Mammary epithelial cell (primary cell): ENCODE measurements at places on chromosomes 2 and 18.

- no peak for DNase-seq
Observed at GRCh38 chr2:238560234-238560633, 133.5 kb downstream of the ASB1 start.

- DNase-seq = no peak
Observed at GRCh38 chr2:11925295-11926066, 179.0 kb downstream of the LPIN1 start.

GRCh38 chr18:35491700-35492077 lies 6.1 kb downstream of the INO80C start:
- DNase-seq = no peak

- no peak for DNase-seq
Observed at GRCh38 chr18:56283316-56283715, 355.1 kb downstream of the TXNL1 start.

- DNase-seq = no peak
Observed at GRCh38 chr2:30620102-30620501, 173.1 kb downstream of the LCLAT1 start.

- DNase-seq = no peak
Observed at GRCh38 chr2:60079562-60079961, 473.9 kb downstream of the BCL11A start.

- DNase-seq = no peak
Observed at GRCh38 chr18:52610451-52611115, 270.6 kb downstream of the DCC start.

- DNase-seq = no peak
Observed at GRCh38 chr2:110978756-110979470, 141.8 kb upstream of the BCL2L11 start.

DNA sequence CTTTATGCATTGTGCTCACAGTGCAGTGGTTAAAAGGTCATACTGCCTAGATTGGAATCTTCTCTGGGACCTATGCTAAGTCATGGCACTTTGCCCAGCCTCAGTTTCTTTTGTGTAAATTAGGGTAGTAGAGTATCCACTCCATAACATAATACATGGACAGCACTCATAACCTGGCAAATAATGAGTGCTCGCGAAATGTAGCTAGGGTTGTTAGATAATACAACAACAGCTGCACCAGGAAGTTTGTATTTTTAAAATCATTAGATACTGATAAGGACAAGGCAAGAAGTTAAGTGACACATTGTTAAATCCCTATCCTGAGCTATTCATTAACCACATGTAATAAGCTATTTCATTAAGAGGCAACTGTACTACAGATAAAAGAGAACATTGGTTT lies 13.8 kb upstream of the PLA2R1 start:
- DNase-seq = no peak

- DNase-seq = peak; percentile 88
Observed at GRCh38 chr2:134912361-134912760, 6.3 kb upstream of the CCNT2 start.

GRCh38 chr18:6633310-6633709 lies 96.2 kb upstream of the ARHGAP28 start:
- DNase-seq = no peak

DNA sequence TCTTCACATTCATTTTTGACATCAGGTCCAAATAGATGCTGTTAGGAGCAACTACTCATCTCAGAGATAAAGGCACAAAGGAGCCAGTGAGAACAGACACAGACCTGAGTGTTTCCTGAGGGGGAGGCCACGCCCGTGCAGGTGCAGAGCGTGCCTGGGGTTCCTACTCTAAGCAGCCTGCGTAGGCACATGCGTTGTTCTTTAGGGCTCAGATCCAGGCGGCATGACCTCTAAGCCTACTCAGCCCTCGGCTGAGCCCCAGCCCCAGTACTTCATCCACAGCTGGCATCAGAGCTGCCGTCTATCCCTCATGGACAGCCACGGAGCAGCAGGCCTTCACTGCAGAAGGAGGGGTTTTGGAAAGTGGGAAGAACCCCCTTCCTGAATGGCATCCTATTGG lies 54.9 kb upstream of the PXDN start:
- no peak for DNase-seq

DNA sequence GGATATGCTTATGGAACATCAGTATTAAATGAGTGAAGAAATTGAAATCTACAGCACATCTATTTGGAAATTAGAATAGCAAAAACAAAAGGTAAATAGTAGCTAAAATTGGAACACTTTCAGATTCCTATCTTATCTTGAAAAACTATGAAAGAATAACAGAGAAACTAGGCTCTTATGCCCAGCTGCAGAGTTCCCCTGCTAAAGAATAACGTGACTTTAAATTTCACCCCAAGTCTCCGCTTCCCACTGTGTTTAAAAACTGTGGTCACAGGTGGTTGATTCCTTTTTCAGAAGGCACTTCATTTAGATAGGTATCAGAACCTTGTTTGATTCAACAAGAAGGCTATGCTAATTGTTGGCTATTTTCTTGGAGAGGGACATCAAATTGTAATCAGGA lies 30.1 kb downstream of the ARHGAP28 start:
- DNase-seq = no peak

DNA sequence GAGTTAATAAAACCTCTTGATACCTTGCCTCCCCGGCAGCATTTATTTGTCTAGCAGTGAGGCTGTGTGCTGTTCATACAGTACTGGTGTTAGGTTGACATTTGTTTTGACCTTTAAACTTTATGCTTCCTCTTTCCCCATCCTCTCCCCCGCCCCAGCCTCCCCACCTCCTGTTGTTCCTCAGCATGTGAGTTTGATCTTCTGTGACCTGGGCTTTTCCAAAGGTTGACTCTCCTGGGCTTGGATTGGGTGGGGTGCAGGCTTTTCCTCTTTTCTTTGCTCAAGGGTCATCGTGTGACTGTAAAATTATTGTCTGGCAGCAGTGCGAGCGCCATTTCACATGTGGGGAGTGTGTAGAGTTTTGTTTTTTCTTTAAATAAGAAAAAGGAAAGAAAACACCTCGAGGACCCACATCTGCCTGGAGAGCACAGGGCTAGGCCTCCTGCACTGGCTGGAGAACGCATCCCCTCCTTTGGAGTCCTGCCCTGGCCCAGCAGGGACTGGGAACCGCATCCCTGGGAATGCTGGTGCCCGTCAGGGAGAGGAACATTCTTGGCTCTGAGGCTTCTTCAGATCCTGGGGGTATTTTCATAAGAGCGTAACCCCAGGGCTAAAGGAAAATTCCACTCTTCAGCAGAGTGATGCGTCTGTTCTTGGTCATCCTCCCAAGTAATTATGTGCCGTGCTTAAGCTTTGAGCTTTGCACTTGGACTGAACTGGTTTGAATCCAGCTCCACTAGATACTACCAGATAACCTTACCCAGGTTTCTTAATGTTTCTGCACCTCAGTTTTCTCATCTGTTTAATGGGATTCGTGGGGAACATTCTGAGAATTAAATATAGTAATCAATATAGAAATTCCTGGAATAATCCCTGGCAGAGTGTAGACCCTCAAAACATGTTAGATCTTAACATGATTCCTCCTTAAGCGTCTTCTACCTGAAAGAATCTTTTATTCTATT lies 91.5 kb downstream of the SETBP1 start:
- DNase-seq = no peak

GRCh38 chr2:231387904-231388724 lies 7.4 kb upstream of the B3GNT7 start:
- peak; percentile 65 for DNase-seq

GRCh38 chr2:207363761-207364290 lies 165.9 kb upstream of the CREB1 start:
- no peak for DNase-seq

GRCh38 chr2:236628981-236629605 lies 59.5 kb downstream of the ACKR3 start:
- no peak for DNase-seq

- no peak for DNase-seq
Observed at GRCh38 chr2:237514474-237515130, 27.6 kb downstream of the MLPH start.

- no peak for DNase-seq
Observed at GRCh38 chr18:76757925-76758324, 64.4 kb upstream of the ZNF236 start.

GRCh38 chr2:74560591-74560990 lies 6.1 kb downstream of the DOK1 start:
- peak; percentile 69 for DNase-seq

GRCh38 chr18:24991141-24992060 lies 360.6 kb downstream of the ZNF521 start:
- no peak for DNase-seq

- DNase-seq = peak; percentile 56
Observed at GRCh38 chr18:58649966-58650816, 21.1 kb upstream of the MALT1 start.

DNA sequence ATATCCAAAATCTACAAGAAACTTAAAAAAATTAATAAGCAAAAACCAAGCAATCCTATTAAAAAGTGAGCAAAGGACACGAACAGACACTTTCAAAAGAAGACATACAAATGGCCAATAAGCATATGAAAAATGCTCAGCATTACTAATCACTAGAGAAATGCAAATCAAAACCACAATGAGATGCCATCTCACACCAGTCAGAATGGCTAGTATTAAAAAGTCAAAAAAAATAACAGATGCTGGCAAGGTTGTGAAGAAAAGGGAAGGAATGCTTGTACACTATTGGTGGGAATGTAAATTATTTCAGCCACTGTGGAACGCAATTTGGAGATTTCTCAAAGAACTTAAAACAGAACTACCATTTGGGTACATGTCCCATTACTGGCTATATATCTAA lies 128.8 kb upstream of the SESTD1 start:
- peak; percentile 8 for DNase-seq

DNA sequence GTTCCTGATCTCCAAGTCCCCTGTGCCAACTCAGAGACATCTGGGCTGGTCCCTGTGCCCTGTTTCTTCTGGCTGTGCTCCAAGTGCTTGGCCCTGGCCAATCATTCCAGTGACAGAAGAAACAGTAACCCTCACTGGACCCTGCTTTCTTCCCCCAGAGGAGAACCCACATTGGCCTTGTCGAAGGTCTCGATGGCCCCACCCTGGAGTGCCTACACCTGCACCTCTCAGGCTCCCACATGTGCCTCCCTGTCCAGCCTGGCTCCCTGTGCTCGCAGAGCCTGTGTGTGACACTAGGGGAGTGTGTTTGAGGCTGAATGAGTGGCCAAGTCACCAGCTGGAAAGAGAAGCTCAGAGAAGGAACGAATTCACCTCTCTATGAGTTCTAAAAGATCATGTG lies 5.9 kb upstream of the MAL start:
- DNase-seq = no peak

- no peak for DNase-seq
Observed at GRCh38 chr2:68122680-68122964, 35.1 kb upstream of the PNO1 start.

DNA sequence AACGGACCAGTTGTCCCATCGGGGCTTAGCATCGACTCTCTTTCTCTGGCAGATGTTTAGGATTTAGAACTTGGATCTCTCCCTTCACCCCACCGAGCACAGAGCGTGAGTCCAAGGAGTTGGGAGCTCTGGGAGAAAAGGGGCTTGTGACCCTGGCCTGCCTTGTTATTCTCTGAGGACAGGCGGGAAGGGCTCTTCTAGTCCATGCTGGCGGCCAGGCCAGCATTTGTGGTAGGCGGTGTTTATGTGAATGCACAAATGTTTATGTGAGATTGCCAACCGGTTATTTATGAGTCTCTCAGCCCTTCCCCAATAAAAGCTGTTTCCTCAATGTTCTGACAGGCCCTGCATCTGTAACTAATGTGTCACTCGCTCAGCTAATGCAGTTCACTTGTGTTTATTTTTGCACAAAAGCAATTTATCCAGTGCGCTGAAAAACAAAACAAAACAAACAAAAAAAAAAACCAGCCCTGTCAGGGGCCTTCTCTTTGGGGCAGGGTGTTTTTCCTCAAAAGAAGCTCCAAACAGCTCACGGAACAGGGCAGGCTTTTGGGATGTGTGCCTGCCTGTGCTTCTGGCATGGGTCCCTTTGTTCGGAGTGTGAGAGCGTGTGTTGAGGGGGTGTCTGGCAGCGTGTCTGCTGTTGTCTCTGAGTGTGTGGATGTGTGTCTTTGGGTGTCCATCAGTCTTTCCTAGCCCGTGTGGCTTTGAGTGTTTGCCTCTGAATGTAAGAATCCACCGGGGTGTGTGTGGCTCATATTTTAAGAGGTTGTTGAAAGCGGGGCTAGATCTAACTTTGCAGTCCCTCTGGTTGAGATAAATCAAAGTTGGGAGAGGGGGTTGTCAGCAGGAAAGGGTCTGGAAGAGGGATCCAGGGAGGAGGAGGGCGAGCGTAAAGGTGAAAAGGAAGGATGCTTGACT lies 52.8 kb upstream of the HAAO start:
- DNase-seq = no peak

DNA sequence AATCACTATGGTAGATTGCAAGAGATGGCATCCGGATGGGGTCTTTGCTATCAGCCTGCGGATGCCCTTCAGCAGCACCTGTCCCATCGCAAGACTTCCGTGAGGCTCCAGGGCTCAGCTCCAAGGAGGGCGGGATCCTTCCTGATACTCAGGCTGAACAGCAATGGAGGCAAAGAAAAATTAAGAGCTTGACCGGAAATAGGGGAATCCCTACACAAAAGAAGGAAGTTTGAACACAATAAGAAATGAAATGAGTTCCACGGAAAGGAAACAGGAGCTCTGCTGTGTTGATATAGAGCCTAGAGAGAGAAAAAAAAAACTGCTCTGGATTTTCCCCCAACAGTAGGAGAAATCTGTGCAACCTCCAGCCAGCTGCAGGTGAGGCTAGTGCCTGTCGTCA lies 91.9 kb downstream of the ARL4C start:
- no peak for DNase-seq

DNA sequence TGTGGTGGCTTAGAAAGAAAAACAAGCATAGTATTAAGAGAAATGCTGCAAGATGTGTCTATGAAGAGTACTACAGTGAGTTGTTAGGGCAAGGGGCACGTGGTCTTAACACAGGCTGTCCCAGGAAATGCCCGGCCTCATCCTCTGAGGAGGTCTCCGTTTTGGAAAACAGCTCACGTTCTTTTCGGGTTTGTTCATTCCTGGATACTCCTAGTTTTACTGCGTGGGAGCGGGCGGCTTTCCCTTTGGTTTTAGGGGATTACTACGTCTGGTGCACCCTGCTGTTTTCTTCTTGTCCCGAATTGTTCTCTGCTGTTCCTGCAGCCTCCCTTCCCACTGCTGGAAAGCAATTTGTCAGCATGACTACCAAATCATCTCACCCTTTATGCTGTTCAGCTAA lies 55.5 kb upstream of the RAB6D start:
- DNase-seq = no peak

DNA sequence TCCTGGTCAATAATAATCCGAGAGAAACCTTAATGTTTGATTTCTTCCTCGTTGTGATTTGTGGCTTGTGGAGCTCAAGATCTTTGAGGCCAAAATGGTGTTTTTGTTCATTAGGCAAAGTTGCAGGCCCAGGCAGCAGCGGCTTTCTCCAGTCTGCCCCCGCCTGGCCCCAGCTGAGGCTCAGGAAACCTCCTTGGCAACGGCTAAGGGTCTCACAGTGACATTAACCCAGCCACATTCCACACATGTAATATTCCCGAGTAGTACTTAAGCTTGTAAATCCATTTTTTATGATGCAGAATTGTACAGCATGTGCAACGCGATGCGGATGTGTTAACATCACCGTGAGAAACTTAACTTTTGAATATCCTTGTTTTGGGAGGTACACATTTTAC lies 200.1 kb downstream of the BCL11A start:
- no peak for DNase-seq

GRCh38 chr2:235988271-235989015 lies 179.7 kb downstream of the GBX2 start:
- no peak for DNase-seq

- DNase-seq = no peak
Observed at GRCh38 chr18:35438480-35439234, 59.1 kb downstream of the INO80C start.

- DNase-seq = no peak
Observed at GRCh38 chr2:215000721-215001120, 137.7 kb downstream of the ABCA12 start.

GRCh38 chr2:73704285-73704684 lies 32.9 kb downstream of the TPRKB start:
- no peak for DNase-seq

- DNase-seq = peak; percentile 64
Observed at GRCh38 chr2:61262699-61263098, 100.7 kb downstream of the C2orf74 start.
